ENCODE measurements at places on chromosomes 11 and 22.
A peak's percentile ranks its signal among the peaks of the same experiment; 100 is the strongest.

GRCh38 chr11:115453693-115454490 lies 50.3 kb downstream of the CADM1 start:
- DNase-seq = no peak

DNA sequence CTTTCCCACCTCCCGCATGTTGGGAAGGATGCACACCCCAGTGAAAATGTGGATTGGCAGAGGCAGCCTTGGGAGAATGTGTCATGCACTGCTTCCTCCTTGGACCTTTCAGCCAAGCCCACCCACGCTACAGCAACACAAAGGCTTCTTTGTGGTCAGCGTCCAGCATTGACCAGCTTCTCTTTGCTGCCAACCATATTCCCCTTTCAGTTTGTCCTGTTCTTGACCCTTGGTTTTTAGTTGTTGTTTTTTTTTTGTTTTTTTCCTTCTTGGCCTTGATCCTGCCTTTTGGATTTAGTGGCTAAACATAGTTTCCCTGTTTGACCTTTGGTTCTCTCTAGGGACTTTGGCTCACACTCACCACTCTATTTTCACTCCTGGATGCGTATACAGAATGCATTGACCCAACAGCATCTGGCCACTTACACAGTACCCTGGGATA lies 573.6 kb downstream of the INSC start:
- DNase-seq = no peak

DNA sequence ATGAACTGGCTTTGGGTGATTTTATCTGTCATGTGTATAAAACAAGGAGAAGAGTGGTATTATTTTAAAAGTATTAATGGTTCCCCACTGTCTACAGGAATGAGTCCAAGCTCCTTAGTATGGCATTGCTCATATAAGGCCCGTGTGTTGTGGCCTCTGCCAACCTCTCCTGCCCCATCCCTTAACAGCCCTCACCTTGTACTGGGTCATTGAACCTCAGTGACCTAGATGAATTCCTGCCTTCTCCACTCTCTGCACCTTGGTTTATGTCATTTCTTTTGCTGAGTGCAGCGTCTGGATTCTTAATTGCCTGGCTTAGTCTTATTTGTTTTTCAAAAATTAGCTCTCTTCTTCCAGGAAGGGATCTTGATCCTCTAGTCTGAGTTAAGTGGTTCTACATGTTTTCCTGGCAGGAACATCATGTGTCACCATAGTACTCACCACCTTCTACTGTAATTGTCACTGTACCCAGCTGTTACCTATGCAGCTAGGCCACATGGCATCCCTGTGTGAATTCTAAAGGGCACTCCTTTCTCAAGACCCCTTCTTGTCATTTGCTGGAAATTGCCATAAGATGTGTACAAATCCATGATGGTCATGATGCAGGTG lies 36.2 kb upstream of the POGLUT3 start:
- DNase-seq = no peak

GRCh38 chr11:115765803-115766239 lies 261.6 kb upstream of the CADM1 start:
- DNase-seq = no peak

DNA sequence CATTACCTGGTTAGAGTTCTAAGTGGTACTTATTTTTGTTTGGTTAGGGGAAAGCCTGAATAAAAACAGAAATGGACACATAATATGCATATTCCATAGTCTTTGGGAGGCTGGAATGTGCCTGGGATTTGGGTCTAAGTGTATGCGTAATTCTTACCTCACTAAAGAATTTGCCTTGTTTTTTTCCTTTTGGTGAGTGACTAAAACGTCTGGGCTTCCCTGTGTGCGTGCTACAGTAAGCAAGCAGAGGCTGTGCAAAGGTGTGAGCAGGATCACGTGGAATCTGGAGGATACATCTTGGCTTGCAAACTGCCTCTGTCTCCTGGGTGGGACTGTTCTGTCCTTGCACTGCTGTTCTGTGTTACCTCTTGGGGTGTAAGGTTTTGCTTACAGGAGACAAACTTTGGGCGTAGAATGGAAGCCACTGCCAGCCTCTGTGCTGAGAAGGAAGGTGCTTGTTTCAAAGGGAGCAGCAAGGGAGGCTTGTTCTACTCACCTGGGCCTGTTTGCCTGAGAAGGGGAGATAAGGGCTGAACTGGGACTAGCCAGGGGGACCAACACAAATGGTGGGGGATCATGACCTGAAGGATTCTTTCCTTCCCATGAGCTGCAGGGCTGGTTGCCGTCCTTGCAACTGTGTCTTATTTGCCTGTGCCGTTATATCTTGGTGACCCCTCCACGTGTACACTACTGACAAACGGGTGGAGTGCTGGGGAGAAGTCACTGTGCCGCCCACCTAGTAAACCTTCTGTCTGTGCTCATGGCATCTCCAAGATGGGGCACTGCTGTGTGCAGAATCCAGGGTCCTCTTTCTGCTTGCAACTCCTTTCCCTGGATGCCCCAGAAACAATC lies 4.5 kb downstream of the NEAT1 start:
- DNase-seq = peak; percentile 37

- DNase-seq = no peak
These were observed 70.7 kb upstream of the E2F8 start for GRCh38 chr11:19311308-19312030.

GRCh38 chr22:46542011-46542985 lies 4.9 kb upstream of the CELSR1 start:
- DNase-seq = peak; percentile 15

DNA sequence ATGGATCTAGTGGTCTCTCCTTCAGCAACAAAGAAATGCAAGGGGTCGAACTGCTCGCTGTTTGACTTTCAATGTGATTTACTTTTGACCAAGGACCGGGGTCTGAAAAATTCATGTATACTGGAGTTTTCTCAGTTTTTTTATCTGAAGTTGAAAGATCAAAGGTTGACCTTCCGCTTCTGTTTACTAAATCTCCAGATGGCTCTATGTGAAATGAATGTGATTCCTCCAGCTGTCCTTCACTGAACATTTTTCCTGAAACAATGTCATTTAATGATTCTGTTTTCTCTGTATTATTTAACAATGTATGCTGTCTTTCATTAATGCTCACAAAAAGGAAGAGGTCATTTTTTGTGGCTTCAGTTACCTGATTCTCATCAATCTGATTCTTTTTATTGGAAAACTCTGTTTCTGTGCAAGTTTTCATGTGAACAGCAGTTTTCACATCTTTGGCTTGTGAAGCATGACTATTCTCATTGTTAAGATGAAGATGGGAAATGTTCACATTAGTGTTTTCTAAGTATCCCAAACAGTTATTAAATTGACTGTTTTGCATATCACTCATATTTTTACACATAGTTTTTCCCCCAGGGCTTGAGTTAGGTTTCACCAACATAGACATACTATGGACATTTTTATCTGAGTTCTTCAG lies 30.0 kb downstream of the EIF3M start:
- DNase-seq = no peak

DNA sequence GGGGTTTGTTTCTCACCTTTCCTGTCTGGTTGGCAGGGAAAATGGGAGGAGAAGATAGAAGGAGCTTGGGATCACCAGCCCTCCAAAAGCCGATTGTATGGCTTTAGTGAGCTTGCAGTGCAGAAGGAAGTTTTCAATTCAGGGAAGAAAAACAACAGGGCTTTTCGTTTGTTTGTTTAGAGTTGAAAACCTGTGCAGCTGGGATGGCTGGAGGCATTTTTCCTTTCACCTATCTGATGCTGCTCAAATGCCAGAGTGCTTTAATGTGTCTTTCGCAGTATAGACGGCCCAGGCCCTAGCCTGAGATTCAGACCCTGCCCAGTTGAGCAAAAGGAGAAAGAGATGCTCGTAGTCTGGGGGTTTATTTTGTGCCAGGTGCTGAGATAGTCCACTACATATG lies 87.9 kb downstream of the INSC start:
- DNase-seq = no peak

All from effector memory CD4-positive, alpha-beta T cell (primary cell).